T1000 (cell line): ENCODE measurements at places on chromosomes 3 and 15.

- no peak for DNase-seq
Measured at GRCh38 chr3:194035406-194036138, 100.4 kb upstream of the HES1 start.

DNA sequence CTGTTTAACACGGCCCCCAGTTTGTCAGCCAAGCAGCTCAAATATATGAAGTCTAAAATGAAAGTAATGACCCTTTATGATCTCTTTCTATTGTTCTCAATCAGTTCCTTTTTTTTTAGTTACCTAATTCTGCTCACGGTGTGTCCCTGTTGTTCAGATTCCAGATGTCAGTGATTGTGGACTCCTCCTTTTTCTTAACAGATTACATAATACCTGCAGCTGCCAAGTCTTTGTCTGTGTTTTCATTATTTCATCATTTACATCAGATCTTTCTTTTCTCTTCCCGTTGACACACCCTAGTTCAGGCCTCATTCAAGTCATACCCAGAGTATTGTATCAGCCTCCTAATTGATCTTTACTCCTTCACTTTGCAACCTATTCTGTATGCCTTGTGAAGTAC lies 56.1 kb upstream of the SKIL start:
- no peak for DNase-seq

DNA sequence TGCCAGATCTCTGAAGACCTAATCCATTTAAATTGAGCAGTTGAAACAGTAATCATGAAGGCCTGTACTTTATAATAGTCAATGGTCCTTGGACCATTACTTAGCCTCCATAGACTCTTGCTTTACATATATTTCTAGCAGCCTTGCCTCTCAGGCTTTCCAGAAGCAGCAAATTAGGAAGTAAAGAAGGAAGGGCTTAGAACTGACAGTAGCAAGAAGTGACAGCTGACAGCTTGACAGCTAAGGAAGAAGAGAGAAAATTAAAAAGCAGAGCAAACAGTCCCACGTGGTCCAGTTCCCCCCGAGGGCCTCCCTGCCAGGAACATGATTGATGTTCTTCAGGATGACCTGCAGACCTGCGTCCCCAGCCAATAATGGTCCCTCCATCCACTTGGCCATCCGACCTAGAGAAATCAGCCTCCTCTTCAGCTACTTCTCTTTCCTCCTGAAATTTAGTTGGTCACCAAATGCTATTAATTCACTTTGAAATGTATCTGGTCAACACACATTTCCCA lies 15.0 kb upstream of the PSMD6 start:
- no peak for DNase-seq

DNA sequence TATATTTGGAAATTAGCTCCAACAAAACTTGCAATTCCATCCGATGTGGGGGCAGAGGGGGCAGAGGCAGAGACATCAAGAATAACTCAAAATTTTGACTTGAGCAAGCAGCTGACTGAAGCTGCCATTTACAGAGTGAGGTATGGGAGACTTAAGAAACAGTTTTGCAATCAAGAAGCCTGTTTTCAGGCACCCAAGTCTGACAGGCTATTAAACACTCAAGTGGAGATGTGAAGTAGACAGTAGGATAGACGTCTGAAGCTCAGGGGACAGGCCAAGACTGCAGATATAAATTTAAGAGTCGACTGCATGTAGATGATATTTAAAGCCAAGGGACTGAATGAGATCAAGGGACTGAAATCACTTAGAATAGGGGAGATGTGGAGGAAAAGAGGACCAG lies 9.9 kb upstream of the SH3BP5 start:
- DNase-seq, result no peak

DNA sequence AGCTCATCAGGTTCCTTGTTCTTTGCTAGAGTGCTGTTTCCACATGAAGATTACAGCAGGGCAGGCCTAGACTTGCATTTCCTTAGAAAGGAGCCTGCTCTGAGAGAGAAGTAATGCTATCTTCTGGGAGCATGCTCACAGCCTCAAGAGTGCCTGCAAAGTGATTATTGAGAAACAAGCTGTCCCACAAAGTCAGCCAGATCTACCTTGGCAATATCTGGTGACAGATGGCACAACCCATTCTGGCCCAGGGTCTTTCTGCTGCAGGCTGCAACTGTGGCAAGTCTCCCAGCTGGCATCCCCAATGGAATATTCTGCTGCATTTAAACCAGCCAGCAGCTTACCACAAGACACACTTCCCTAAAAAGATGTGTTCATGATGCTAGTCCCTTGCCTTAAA lies 29.3 kb downstream of the MTMR10 start:
- no peak for DNase-seq

DNA sequence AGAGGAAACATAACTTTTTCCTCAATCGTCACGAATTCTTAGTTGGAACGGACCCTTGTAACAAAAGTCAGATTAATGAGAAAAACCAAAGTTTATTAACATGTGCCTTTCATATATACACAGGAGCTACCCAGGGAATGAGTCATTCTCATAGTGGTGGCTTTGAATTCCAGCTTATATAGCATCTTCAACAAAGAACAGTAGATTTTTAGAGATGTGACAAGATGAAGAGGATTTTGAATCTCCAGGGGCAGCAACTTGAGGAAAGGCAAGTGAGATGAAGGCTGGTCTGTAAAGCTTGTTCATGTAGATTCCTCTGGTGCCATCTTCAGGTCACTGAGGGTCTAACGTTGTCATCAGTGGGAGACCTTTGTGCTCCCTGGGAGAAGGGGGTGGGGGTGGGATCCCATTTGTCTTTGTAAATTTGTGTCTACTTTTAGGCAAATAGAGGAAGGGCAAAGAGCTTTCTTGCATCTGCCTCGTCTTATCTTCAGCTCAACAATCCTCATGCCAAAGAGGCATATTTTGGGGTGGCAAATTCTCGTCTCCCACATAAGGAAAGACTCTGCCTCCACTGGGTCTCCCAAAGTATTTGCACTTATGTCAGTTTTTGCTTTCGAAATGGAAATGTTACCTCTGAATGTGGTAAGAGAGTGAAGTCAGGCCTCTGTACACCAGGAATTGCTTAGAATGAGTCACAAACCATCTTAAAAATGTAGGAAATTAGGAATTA lies 29.5 kb downstream of the CLEC3B start:
- peak; percentile 32 for DNase-seq

- DNase-seq, result no peak
Measured at GRCh38 chr15:67843571-67844387, 3.9 kb upstream of the RNU6-1 start.

DNA sequence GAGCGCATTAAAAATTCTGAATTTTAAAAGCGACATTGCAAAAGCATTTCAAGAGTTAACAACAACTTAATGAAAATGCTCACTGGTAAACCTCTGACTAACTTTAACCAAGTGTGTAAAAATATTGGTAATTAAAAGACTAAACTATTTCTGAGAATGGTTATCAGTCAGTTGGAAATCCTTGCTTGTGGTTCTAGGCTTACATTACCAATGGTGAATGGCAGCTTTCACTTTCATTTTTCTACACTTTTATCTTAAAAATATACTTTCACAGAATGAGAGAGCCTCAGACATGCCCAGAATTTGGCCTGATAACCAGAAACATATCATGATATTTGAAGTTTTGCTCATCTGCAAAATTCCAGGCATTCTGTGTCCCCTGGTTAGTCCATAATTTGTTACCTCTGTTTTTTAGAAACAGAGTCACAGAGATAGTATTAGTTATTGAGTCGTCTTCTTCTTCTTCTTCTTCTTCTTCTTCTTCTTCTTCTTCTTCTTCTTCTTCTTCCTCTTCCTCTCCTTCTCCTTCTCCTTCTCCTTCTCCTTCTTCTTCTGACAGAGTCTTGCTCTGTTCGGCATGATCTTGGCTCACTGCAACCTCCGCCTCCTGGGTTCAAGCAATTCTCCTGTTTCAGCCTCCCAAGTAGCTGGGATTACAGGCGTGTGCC lies 5.5 kb upstream of the RNF111 start:
- no peak for DNase-seq

DNA sequence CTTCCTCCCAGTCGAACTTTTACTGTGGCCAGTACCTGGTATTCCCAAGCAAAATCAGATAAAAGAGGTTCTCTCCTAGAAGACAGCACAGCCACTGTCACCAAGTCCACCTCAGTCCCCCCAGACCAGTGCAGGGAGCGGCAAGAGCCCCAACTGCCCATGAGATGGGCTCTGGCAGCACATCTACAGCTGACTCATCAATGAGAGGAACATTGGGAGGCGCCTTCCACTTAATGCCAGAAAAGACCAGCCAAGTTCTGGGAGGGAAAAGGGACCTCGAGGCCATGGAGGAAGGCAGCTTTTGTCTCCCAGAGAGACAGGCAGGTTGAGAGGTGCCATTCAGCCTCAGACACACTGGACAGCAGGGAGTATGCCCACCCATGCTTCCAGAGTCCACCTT lies 28.2 kb downstream of the POC1A start:
- DNase-seq, result no peak

- peak; percentile 14 for DNase-seq
Measured at GRCh38 chr3:185630182-185630622, 44.1 kb downstream of the SENP2 start.
